Activated CD4-positive, alpha-beta T cell treated with anti-CD3 and anti-CD28 coated beads, Interleukin-2, amount 50 U/mL, for 24 hours (primary cell): ENCODE measurements at places on chromosomes 5 and 9.

- DNase-seq, result no peak
Observed at GRCh38 chr5:120446901-120447300, 17.2 kb upstream of the PRR16 start.

- DNase-seq, result no peak
Observed at GRCh38 chr5:4275232-4275631, 679.6 kb downstream of the IRX1 start.

GRCh38 chr9:109953300-109953699 lies 173.3 kb downstream of the PALM2AKAP2 start:
- DNase-seq, result no peak

DNA sequence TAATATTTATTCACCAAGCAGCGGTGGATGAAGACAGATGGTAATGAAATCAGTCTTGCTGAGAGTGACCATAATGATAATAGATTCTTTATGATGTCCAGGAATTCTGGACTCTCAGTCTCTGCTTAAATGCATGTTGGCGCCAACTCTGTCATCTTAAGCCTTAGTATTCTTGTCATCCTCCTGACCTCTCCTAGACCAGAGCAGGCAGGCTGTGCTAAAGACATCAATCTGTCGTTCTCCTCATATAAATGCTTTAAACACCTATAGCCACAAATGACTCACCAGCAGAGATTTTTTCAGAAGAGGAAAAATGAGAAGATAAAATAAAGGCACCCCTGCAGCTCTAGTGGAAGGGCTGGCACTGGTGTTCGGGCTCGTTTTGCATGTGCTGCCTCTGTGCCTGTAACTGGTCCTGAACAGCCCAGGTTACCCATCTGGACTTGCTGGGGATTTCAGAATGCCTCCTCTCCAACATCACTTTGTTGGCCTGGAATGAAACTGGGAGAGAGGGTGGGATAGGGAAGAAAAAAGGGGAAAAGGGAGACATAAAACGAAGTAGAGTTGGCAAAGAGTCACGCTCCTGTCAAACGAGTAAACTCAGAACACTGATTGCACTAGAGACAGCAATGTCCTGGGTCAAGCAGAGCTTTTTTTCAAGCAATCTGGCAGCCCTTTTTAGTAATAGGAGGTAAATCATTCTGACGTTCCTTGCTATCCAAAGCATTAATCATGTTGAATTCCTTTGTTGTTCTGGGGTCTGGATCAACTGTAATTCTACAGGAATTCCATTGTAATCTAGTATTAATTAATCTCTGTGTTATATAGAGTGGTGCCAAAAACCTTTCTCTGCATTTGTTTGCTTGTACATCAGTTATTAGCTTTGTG lies 195.5 kb upstream of the CLINT1 start:
- DNase-seq, result no peak

- DNase-seq, result no peak
Observed at GRCh38 chr5:1063661-1064382, 48.0 kb downstream of the SLC12A7 start.

GRCh38 chr9:135156525-135157510 lies 69.3 kb downstream of the OLFM1 start:
- no peak for DNase-seq

DNA sequence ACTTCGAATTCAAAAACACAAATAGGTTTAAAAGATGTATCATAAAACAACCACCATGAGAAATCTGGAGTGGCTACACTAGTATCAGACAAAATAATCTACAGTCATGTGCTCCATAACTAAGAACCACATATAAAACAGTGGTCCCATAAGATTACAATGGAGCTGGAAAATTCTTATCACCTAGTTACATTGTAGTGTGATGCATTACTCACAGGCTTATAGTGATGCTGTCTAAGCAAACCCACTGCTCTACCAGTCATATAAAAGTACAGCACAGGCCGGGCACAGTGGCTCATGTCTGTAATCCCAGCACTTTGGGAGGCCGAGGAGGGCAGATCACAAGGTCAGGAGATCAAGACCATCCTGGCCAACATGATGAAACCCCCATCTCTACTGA lies 160.1 kb downstream of the ROR2 start:
- DNase-seq, result no peak

DNA sequence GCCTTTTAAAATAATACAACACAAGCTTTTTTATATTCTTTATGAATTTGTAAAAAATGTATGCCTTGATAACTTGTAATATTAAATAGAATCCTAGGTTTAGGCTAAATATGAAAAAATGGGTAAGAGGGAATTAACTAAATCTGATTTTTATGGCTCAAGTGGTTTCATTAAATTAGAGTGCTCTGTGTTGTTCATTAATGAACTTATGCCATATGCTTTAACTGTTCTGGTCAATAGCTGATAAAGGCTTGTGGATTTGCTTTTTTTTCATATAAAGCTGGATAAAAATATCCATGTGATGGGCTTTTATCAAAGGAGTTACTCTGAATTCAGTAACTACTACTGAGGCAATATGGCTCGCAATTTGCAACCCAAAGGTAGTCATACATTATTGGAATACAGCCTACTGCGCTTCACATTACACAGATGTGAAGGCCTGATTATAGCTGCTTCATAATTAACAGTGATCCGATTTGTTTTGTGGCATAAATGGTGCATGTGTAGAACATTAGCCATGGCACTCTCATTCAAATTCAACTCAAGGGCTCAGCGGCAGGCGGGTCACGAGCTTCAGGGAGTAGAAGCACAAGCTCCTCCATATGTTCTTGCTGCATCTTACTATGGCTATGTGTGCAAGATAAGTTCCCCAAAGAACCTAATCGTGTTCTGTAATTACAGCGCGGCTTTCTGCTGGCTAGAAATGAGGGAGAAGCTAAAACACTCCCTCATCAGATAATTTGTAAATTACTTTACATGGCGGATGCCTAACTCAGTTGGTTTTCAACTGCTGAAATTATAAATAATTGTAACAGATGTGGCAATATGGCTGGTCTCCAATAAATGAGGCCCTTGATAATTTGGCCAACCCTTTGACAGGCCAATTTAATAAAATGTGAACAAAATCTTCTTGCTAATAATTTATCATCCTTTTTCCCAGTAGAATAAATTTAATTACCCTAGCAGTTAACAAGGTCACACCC lies 188.3 kb downstream of the CNTLN start:
- DNase-seq, result no peak

GRCh38 chr5:6360323-6361072 lies 17.8 kb downstream of the MED10 start:
- DNase-seq, result no peak

- DNase-seq, result no peak
Observed at GRCh38 chr5:118902656-118903438, 85.5 kb downstream of the DTWD2 start.

DNA sequence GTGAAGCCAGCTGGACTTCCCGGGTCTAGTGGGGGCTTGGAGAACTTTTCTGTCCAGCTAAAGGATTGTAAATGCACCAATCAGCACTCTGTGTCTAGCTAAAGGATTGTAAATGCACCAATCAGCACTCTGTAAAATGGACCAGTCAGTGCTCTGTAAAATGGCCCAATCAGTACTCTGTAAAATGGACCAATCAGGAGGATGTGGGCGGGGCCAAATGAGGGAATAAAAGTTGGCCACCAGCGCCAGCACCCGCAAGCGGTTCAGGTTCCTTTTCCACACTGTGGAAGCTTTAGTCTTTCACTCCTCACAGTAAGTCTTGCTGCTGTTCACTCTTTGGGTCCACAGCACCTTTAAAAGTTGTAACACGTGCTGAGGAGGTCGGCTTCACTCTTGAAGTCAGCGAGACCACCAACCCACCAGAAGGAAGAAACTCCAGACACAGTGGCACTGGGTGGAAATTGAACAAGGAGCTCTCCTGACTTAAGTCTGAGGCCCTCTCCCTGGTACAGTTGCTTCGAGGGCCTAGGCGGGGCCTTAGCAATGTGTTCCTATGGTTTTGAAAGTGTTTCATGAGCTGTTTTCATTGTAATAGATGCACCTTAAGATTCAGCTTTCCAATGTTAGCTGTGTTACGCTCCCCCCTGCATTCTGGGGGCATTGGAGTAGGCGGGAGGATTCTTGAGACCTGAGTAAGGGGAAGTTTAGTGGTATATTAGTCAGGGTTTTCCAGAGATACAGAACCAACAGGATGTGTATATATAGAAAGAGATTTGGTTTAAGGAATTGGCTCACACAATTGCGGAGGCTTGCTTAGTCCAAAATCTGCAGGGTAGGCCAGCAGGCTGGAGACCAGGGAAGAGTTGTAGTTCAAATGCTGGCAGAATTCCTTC lies 21.5 kb upstream of the MYO10 start:
- DNase-seq, result no peak

GRCh38 chr9:89483592-89484474 lies 14.1 kb downstream of the SEMA4D start:
- DNase-seq, result no peak

DNA sequence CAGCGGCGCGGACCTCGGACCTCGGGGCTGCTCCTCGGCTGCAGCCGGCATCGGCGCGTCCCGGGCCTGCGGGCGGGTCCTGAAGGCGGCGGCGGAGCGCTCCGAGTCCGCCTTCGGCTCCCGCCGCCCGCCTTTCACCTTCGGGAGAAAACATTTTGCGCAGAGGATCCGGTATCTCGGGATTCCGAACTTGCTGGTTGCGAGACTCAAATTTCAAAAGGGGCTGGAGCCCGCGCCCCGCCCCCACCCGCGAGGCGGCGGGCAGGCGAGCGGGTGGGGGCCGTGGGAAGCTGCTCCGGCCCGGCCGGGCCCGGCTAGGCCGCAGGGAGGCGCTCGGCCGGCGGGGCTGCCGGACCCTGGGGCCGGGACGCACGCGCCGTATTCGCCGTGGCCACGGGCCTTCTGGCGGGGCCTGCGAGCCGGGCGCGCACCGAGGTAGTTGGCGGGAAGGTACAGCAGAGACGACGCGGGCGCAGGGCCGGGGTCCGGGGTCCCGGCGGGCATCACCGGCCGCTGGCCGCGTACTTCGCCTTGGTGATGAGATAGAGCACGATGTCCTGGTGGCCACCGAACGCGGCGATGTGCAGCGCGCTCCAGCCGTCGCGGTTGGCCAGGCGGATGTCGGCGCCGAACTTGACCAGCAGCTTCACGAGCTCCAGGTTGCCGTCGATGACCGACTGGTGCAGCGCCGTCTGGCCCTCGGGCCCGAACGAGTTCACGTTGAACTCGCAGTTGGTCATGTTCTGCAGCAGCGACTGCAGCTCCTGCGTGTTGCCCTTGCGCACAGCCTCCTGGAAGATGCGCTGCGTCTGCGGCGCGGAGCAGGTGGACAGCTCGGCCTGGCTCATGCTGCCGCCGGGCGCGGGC lies 757 bp downstream of the NRARP start:
- DNase-seq, result no peak

DNA sequence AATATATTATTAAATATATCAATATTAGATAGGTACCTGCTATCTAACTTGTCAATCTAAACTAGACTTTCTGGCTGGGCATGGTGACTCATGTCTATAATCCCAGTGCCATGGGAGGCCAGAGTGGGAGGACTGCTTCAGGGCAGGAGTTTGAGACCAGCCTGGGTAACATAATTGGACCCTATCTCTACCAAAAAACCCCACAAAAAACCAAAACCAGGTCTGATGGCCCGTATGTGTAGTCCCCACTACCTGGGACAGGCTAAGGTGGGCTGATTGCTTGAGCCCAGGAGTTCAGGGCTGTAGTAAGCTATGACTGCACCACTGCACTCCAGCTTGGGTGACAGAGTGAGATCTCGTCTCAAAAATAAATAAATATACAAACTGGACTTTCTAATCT lies 55.0 kb downstream of the PJA2 start:
- DNase-seq, result no peak

DNA sequence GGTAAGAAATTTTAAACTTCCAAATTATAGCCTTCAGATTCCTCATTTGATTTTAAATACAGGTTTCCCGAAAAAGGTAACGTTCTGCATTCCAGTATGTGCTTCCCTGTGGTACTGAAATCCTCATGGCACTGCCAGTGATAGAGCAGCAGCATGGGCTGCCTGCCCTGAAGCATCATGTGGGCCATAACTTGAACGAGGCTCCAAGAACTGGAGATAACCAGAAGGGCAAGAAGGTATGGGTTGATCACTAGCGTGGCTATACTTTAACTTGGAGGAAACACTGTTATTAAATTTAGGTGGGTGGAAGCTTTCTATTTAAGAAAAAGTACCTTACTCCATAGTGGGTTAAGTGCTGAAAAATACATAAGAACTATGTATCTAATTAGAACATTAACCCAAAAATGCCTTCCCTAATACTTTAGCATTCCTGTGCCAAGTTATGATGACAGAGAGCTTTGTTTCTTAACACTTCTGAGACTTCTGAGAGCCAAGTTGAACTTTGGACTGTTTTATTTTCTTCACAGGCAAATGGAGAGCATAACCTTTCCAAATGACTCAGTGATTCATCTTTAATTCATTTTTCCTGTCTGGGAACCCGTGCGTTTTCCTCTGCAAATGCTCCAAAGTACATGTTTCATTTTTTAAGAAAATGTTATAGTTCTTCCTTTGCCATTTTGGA lies 191.5 kb upstream of the GNA14 start:
- DNase-seq, result no peak

GRCh38 chr5:132526974-132527564 lies 16.3 kb downstream of the IL5 start:
- no peak for DNase-seq

GRCh38 chr9:123131258-123131657 lies 97.8 kb downstream of the GPR21 start:
- no peak for DNase-seq

DNA sequence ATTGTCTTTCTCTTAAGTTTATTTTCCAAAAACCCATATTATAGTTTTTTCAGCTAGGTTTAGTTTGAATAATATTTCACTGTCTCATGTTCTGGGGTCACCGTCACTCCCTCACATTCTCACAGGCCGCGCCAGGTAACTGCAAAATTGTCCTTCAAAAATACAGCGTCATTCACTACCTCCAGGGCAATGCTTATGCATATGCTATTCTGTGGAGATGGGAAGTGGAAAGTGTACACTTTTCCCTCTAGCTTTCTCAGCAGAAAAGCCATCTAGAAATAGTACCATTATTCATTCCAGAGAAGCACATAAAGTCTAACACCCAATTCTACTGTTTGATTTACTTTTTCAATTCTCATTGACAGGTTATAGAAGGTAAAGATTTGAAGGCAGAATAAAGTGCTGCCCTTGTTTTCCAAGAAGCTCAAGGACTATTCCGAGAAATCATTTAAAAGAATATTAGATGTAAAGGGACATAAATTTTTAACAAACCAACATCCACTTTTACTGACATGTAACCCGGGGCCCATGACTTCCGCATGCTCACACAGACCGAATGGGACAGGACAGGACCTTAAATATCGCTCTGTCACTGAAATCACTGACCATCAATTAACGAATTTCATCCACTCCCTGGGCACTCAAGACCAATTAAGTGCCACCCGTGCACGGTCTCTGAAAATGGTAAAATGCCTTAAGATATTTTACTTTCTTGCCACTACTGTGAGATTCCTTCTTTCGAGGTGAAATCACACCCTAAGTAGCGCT lies 720 bp downstream of the NUDT12 start:
- DNase-seq, result no peak

DNA sequence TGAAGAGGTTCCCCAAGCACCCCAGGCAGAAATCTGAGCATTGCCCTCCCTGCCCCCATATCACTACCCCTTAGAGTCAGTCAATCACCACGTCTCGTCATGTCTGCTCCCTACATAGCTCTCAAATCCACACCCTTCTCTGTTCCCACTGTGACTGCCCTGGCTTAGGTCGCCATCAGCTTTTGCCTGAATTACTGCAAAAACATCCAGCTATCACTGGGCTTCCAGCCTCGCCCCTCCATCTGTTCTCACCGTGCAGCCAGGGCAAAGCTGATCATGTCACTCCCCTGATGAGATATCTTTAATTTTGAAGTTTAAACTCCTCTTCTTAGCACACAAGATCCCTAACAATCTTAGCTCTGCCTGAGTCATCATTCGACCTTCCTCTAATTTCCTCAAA lies 89.6 kb upstream of the TBC1D2 start:
- DNase-seq, result no peak
